NAMALWA (cell line): ENCODE measurements at places on chromosomes 7 and 10.
A peak's percentile ranks its signal among the peaks of the same experiment; 100 is the strongest.

GRCh38 chr7:40839881-40840280 lies 705.1 kb downstream of the SUGCT start:
- no peak for DNase-seq

DNA sequence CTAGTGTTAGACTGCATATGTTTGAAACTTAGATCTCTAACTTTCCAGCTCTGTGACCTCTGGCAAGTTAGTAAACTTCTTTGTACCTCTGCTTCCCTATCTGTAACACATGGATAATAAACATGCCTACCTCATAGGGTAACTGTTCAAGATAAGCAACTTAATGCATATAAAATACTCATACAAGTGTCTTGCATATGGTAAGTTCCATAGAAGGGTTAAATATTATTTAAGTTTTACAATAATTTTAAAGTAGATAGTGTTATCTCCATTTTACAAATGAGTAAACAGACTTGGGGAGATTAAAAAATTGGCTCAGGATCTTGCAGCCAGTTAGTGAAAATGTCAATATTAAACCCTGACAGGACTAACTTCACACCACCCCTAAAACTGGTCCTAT lies 30.1 kb upstream of the CD36 start:
- no peak for DNase-seq

DNA sequence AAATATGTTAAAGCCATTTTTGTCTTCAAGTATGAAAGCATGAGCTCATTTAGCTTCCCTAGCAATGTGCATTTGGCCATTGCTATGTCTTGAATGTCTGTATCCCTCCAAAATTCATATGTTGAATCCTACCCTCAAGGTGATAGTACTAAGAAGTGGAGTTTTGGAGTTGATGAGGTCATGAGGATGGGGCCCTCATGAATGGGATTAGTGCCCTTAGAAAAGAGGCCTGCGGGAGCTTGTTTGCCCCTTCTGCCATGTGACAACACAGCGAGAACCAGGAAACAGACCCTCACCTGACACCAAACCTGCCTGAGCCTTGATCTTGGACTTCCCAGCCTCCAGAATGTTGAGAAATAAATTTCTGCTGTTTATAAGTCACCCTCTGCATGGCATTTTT lies 61.3 kb upstream of the UCN3 start:
- DNase-seq = no peak

DNA sequence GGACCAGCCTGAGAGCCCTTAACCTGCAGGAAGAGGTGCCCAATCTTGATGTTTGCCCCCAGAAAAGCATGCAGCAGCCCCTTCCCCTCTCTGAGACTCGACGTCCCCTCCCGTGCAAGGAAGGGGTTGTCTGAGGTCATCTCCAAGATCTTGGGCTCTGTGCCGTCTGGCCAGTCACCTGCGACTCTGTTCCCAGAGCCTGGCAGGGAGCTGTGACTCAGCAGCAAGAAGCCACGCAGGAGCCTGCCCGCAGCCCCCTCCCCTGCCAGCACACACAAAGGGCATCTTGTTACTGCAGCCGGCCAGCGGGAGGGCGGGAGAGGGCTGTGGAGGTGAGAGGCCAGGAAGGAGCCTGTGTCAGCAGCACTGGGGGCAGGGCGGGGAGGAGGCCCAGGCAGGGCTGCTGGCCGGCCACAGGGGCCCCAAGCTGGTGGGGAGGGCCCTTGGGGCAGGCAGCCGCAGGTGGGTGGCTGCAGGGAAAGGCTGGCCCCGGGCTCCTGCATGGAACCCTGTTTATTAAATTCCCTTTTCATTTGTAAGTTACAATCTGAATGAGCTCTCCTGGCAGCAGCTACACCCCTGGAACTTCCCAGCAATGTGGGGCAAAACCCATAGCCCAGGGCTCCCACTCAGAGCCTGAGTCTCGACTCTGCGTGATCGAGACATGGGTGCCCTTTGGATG lies 103.7 kb upstream of the ZMIZ1 start:
- DNase-seq = no peak

DNA sequence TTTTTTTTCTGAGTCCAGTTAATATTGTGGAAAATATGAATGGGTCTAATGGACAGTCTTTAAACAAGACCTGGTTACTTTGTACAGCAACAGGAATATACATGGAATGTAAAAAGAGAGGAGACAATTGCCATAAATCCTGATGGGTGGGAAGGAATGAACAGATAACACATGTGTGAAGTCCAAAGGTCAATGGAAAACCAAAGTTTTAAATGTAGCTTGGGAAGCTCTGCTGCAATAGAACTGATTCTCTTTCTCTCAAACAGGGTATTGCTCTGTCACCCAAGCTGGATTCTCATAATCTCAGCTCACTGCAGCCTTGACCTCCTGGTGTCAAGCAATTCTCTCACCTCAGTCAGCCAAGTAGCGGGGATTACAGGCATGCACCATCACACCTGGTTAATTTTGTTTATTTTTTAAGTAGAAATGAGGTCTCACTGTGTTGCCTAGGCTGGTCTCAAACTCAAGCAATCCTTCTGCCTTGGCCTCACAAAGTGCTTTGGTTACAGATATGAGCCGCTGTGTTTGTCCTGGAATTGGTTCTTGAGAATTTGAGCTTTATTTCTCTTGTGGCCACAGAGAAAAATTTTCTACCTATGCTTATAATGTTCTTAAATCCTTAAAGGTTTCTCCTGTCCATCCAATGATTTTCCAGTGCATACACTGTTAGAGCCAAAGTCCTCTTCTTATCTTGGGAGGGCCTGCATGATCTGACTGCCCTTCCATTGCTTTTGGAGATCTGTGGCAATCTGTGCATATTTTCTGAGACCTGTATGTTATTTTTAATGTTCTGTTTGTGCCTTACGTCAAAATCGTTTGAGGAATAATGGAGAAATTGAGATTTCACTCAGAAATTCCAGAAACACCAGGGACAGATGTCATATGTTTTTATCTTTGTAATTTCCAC lies 30.7 kb upstream of the ZNF92 start:
- DNase-seq = no peak

GRCh38 chr7:4479367-4480039 lies 202.6 kb upstream of the FOXK1 start:
- DNase-seq = peak; percentile 90

DNA sequence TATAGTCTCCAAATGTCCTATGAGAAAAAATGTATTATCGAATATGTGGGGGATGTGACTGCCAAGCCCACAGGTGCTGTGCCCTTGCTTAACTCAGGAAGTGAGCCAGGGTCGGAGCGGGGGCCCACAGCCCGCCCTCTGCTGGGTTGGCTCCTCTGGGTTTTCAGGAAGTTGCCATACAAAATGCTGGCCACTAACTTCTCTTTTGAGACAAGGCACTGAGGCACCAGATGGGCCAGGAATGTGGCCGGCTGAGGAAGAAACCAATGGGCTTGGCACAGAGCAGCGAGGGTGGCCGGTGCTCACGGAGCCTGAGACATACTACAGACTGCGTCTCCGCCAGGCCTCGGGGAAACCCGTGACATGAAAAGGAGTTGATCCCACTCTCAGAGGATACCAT lies 58.9 kb downstream of the FAM53B start:
- peak; percentile 17 for DNase-seq

- DNase-seq = no peak
Observed at GRCh38 chr10:131934769-131935168, 34.0 kb downstream of the PPP2R2D start.

DNA sequence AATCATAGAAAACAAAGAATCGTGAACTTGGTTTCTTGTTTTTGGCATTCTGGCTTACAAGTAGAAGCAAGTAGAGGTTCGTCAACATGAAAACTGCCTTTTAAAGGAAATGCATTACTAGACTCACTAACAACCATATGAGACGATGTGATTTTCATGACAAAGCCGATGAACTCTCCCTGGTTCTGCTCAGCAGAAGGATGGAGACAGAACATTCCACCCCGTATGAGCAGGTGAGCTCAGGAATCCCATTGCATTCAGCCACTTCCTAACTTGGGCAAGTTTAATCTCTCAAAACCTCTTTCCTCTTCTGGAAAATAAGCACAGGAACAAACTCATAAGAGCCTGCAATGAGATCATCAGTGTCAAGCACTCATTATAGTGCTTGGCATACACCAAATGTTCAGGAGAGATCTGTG lies 57.4 kb upstream of the SVIL start:
- DNase-seq = no peak

DNA sequence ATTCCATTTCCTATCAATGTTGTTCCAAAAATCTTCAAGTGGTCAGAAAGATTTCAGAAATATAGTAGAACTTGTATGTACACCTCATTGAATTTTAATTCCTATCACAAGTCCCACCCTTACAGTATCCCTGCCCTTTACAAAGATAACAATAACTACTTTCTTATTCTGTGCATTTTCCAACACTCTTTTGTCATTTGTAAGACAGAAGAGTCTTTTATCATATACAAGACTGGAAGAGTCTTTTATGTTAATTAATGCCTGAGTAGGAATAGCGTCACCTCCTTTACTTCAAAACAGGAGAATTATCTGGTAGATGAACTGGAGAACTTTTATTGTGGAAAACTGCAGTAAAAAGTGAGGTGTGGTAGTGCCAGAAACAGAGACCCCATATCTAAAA lies 193.9 kb upstream of the SEMA3C start:
- DNase-seq = no peak

- DNase-seq = no peak
Observed at GRCh38 chr7:135790371-135790977, 41.9 kb upstream of the FAM180A start.

DNA sequence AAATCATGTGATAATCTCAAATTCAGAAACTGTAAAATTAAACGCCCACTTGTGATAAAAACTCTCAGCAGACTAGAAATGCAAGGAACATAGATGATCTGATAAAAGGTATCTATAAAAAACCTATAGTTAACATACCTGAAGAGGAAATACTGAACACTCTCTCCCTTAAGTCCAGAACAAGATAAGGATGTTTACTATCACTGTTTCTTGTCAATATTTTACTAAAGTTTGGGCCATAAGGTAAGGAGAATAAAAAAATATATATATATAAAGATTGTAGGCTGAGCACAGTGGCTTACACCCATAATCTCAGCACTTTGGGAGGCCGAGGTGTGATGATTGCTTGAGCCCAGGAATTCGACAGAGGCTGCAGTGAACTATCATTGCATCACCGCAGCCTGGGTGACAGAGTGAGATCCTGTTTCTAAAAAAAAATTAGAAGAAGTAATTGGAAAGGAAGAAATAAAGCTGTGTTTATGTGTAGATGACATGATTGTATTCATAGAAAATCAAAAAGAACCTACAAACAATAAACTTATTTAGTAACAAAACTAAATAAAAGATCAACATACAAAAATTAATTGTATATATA lies 28.4 kb downstream of the MPLKIP start:
- DNase-seq = no peak

DNA sequence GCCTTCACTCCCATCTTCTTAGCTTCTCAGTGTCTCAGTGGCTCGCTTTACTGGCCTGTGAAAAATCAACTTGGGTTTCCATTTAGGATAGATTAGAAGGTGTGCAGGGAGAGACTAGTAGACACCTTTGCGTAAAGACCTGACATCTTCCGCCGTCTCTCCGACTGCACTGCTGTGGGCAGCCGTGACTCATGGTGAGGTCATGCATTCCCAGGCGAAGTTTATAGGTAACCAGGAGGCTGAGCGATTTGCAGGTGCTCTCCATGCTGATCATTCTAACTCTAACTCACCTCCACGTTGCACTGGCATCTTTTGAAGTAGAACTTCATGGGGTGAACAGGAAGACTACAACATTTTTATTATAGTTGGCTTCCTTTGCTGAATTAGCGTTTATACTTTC lies 68.0 kb upstream of the ZNF438 start:
- no peak for DNase-seq

- DNase-seq = no peak
Observed at GRCh38 chr7:3207387-3207902, 93.6 kb upstream of the SDK1 start.

DNA sequence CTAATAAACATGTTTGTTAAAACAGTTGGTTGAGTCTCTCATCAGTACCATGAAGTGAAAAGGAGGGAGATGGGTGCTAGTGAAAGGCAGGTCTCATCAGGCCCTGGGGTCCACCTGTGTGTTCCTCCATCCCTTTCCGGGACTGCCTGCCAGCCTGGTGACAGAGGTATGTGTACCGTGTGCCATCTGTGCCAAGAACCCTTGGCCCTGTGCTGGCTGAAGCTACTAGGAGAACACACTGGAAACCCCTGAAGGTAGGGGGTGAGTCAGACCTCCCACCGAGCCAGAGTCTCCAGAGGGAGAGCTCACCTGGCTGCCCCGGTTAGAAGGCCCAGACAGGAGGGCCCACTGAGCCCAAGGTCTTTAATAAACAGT lies 2.3 kb downstream of the DDIT4 start:
- DNase-seq = no peak

DNA sequence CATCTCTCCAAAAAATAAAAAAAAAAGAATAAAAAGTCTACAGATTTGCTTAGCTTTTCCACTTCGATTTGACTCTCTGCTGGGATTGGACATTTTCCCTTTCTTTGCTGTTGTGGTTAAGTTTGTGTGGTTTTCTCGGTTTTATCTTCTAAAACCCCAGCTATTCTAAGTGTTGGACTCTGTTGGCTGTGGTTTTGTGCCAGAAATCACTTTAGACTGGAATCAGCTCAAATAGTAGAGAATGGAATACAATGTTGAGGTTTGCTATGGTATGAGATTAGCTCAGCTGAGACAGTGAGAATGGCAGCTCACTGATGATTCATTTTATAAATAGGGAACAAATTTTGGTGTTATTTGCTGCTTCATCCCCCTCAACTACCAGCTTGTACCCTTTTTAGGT lies 116.0 kb downstream of the BUB3 start:
- DNase-seq = no peak
